ENCODE measurements at places on chromosomes 13 and 19.
A peak's percentile ranks its signal among the peaks of the same experiment; 100 is the strongest.

GRCh38 chr19:47389150-47389556, 30.2 kb downstream of the MEIS3 start:
- DNase-seq, result peak; percentile 24

DNA sequence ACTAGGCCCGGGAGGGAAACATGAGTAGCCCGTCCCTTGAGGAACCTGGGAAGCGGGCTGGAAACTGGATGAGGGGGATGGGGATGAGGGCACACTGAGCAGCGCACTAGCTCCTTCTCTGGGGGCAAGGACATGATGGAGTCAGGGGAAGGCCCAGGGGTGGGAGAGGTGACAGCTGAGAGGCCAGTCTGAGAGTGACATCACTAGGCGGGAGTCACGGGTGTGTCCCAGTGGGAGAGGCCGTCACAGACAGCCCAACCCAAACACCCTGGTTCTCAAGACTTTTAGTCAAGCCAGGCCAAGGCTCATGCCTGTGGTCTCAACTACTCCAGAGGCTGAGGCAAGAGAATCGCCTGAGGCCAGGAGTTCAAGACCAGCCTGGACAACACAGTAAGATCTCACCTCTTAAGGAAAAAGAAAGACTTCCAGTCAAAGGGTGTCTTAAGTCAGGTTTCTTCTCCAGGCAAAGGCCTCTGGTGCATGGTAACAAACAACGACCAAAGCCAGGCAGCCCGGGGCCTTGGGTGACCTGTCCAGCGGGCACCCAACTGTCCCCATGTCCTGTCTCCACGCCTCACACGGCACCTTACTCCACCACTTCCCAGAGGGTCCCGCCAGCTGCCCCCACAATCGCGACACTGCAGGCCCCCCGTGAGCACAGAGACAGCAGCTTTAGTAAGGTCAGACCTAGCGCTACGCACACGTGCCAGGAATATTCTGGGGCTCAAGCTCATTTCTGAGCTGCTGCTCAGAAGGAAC, 25.5 kb upstream of the TIMM44 start:
- DNase-seq, result no peak

GRCh38 chr13:39154041-39154440, 115.8 kb downstream of the NHLRC3 start:
- no peak for DNase-seq

GRCh38 chr19:40588926-40589569, 12.1 kb upstream of the LTBP4 start:
- DNase-seq, result no peak

DNA sequence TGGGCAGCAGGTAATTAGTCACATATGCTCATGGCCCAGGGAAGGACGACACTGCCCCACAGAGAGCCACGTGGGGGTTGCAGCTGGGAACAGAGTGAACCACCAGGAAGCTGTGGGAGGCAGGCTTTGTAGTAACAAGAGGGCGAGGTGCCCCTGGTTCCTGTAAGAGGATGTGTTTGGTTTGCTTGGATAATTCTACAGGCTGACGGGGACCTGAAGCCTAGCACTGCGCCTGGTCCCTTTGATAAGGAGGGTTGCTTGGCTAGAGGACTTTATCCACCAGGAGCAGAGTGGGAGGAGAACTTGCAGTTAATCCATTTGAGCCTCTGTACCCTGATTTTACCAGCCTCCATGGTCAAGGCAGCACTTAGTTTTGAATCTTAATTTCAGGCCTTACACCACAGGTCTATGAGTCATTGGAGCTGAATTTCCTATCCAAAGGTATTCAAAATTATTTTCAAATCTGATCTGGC, 67.4 kb upstream of the CLDN10 start:
- no peak for DNase-seq
